Inflammatory macrophage treated with lipopolysaccharide for 4 hours (primary cell): ENCODE measurements at places on chromosomes 5 and 9.
A peak's percentile ranks its signal among the peaks of the same experiment; 100 is the strongest.

GRCh38 chr9:29806937-29807618 is 2233.8 kb upstream of the C9orf72 start:
- no peak for DNase-seq

DNA sequence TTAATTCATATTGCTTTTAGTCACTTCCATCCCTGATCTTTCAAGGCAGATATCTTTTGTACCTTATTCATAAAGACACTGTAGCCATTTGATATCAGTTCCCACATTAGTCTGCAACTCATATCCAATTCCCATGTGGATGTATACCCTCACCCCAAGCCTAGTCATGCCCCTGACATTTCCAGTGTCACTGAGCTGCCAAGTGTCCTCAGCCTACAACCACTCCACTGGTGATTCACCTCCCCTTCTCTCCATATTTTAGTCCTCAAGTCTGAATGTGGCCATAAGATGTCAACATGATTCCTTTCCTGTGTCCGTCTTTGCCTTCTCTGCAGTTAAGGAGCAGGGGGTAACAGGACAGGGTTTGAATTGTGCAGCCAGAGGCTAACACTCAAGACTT is 346.9 kb downstream of the RAB3C start:
- DNase-seq, result no peak

- DNase-seq, result no peak
These were observed 147.4 kb downstream of the TRIM36 start for GRCh38 chr5:115022303-115022702.

DNA sequence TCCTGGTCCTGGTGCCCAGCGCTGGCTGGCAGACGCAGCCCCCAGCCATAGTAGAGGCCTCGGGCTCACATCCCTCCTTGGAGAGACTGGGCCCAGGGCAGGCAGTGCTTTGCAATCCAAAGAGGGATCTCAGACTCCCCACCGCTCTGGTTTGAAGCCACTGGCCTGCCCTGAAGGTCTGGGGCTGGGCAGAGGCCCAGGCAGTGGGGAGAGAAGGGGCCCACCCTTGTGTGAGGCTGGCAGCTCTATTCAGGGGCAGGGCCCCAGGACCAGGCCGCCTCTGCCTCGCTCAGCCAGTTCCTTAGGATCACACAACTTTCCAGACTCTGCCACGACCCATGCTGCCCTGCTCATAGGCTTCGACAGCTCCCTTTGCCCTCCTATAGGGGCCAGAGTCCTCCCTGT is 10.7 kb upstream of the SEC16A start:
- DNase-seq, result no peak

GRCh38 chr5:147906326-147907095 is at the start of gene C5orf46:
Gene C5orf46 (minus strand): TSS chr5:147906538. CDS start chr5:147906501, 37 bp downstream.
- DNase-seq, result no peak

- DNase-seq, result no peak
These were observed 55.9 kb upstream of the KLF9 start for GRCh38 chr9:70470050-70471015.

DNA sequence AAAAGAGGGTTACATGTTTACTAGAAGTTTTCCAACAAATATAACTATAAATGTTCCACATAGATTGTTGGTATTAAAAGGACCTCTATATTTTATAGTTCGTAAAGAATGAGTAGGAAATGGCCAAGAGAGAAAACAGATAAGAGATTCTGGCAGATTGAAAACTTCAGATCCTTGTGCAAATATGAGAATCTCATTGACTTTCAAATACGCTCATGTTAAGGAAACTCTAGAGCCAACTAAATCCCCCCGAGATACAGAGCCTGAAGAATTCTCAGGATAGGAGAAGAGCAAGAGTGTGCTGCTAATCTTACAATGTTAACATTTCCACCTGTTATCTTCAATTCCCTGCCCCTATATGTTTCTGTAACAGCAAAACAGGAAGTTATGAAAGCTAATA is 159.0 kb upstream of the OR13F1 start:
- no peak for DNase-seq

DNA sequence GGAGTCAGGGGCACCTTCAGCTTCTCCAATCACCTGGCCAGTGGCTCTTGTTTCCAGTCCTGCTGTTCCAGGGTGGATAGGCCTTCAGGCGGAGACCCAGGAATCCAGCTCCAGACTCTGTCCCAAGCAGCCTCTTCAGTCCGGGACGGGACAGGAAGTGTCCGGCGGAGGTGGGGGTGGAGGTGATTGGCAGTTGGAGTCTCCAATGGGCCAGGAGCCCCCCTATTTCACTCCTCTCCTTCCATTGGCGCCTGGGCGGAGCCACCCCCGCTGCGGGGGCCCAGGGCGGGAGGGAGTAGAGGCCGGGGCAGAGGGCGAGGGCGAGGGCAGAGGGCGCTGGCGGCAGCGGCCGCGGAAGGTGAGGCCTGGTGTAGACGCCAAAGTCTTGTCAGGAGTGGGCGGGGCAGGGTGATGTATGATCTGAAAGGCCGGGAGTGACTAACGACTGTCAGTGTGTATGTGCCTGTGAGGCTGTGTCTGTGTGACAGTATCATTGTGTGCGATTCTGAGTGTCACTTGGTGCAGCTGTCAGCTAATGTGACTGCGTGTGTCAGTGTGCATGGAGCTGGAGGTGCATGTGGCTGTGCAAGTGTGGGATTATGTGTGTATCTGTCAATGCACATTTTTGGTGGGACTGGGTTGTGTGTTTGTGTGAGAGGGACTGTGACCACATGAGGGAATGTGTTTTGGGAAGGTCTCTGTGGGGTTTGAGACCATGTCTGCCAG is at the start of gene IL11RA:
IL11RA (plus strand) TSS at position 310 of the 726 bp plus-strand sequence. CDS start 3,033 bp downstream, outside the sequence.
- peak; percentile 68 for DNase-seq

DNA sequence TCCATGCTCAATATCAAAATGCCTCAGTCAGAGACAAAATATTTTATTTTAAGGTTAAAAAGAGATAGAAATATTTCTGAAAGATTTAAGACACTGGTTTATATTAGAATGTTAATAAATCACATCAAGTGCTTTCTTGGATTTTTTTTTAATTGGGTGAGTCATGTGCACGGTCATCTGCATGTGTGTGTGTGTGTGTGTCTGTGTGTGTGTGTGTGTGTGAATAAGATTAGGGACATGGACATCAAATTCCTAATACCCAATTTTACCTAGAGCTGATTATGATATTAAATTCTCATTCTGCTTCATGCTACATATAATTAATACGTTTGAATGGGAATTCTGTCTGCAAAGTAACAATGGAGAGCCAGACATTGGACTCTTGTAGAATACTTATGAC is 122.9 kb downstream of the BASP1 start:
- DNase-seq, result no peak

- no peak for DNase-seq
These were observed 30.4 kb upstream of the KLF9 start for GRCh38 chr9:70444904-70445303.

DNA sequence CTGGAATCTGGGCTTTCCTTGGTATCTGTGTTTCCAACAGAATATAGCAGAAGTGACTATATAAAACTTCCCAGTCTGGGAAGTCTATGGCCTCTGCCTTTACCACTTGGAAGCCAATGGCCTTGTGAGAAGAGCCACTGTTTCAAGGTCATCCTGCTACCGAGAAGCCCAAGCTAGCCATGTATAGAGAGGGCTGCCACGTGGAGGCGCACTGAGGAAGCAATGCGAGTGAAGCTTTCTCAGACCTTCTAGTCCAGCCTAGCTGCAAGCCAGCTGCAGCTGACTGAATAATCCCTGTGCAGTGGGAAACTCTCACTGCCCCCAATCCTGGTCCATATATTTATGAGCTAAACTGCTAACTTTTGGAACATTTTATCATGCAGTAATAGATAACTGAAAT is 661.8 kb upstream of the RIOK2 start:
- no peak for DNase-seq

DNA sequence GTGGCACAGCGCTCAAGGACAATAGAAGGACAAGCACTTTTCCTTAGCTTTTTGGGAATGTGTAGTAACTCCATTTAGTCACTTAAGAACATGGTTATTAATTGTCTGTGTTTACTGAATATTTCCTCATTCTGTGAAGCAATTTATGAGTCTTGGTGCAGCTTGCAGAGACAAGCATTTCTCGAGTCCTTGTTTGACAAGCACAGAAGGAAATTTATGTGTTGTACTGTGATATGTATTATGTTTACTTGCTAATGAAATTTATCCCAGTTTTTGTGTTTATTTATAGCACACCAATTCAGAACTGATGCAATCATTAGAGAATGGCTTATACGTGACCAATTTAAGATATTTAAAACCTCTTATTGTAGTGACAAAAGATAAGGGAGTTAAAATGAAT is 168.6 kb downstream of the PRELID2 start:
- no peak for DNase-seq

DNA sequence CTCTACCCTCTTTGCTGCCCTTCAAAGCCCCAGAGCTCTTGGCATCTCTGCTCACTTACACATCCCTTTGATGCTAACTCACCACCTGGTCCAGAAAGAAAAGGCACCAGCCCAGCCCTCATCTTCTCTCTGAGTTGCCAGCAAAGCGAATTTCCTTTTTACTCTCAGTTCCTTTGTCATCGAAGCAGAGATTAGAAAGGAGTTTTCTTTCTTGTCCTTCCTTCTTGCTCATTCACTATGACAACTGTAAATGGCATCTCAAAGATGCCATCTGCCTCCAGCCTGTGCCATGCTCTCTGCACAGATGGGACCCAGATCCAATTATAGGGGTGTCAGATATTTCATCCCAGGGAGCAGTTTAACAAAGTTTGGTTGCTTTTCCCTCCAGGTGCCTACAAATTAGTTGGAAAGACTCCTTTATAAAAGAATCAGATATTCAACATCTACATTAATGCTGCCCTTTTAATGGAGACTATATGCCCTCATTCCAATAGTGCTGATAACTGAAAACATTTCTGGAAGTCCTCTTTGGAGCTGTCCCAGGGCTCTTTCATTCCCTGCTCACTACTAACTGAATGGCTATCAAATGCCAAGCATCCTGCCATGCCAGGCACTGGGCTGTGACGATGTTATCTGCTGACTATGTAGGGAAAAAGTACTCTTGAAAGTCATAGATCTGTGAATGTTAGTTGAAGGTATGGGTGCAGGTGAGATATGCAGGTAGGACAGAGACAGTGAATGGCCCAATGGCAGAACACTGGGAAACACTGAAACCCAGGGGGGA is 58.9 kb downstream of the SUSD1 start:
- DNase-seq, result no peak

DNA sequence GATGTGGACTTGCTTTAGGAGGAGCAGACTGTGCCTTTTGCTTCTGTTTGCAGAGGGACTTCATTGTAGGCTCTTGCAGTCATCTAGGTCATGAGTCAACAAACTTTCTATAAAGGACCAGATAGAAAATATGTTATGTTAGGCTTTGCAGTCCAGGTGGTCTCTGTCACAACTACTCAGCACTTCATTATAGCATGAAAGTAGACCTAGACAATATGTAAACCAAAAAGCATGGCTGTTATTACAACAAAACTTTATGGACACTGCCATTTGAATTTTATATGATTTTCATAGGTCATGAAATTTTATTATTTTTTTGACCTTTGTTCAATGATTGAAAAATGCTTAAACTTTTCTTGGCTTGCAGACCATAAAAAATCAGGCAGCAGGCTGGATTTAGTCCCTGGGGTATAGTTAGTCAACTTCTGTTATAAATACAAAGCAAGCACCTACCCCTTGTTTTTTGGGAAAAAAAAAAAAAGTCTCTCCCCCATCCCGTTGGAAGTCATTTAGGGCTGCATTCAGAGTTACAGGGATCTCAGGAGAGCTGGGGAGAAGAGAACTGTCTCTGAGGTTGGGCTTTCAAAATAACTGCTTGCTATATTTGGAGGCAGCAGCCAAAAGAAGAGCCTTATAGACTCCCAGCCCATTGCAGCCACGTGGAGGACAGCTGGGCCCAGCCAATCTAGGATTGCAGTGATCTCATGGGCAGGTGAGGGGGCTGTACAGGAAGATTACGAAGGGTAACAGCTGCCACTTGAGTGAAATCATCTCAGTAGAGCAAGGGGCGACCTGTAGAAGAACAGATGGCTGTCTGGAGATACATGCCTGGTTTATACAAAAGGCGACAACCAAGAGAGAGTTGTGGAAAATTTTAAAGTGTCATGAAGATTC is 136.6 kb upstream of the TNC start:
- no peak for DNase-seq

GRCh38 chr5:1662559-1663085 is 137.0 kb downstream of the MRPL36 start:
- no peak for DNase-seq

DNA sequence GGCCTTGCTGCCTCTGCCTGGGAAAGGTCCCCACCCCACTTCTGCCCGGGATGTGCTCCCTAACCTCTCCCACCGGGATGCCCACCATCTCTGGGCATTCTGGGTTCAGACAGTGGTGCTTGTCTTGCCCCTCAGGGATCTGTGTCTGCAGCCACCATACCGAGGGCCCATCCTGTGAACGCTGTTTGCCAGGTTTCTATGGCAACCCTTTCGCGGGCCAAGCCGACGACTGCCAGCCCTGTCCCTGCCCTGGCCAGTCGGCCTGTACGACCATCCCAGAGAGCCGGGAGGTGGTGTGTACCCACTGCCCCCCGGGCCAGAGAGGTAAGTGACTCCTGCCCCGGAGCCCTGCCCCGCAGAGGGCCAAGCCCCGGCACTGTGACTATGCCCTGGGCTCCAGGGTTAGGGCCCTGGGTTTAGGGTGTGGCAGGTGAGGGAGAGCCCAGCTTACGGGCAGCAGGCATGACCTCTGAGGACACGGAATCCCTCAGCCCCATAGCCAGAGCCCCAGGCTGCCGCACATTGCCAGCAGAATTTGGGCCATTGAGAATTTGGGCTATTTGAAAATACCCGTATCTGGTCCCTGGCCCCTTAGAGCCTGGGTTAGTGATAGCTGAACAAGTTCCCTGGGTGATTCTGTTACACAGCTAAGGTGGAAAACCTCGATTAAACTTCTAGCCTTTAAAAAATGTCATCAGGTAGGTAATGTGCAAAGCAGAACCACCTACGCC is 35.3 kb upstream of the AIF1L start:
- DNase-seq, result no peak

DNA sequence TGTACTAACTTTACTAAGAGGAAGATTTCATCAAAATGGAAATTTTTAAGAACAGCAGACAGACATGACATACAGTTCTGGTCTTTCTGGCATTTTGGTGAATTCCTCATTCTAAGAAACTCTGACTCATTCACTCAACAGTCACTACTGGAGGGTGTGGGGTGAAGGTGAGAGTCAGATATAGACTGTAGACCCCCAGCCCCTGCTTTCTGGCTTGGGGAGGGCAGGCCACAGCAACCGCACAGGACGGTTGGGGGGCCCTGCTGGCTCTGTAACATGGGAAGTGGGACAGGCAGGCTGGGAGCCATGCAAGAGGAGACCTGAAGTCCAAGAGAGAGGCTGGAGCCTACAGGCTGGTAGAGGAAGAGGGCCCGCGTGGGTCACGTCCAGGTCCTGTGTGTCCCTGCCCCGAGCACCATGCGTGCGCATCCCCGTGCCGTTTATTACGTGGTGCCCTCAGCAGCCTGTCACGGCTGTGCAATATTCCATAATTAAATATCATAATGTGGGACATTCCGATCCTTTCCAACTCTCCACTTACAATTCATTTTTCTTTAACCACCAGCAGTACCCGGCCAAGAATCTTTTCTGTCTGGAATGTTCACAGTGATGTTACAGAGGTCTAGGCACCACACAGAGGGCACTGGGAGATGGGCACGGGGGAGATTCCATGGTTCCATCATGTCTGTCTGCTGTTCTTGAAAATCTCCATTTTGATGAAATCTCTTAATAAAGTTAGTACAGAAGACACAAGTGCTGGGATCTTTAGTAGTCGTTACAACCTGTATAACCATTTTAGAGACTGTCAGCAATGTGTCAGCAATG is 75.5 kb downstream of the SEMA4D start:
- DNase-seq, result peak; percentile 97

- no peak for DNase-seq
These were observed 50.9 kb downstream of the ANXA2R start for GRCh38 chr5:42989190-42989589.

GRCh38 chr9:125190361-125190801 is 778 bp upstream of the PPP6C start:
- no peak for DNase-seq
